Activated CD8-positive, alpha-beta T cell treated with anti-CD3 and anti-CD28 coated beads for 36 hours (primary cell): ENCODE measurements at places on chromosomes 4 and X.

GRCh38 chrX:154025230-154025629, 5.5 kb upstream of the IRAK1 start:
- DNase-seq, result no peak

DNA sequence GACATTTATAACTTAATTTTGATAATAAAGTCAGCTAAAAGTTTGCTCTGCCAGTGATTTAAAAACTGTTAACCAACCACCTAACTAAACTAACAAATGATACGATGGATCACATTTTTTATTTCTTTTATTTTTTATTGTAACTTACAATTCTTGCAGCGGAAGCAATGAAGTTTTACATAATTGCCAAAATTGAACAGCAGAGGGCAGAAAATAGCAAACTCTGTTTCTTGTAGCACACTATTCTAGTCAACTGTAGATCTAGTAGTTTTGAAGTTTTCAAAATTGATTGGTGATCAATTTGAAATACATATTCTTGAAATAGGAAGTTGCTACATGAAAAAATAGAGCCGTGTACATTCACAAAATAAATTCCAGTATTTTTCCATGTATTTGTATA, 2.8 kb upstream of the GRIA2 start:
- DNase-seq, result no peak

- DNase-seq, result no peak
Observed at GRCh38 chrX:19535476-19535875, 20.2 kb upstream of the MAP3K15 start.

DNA sequence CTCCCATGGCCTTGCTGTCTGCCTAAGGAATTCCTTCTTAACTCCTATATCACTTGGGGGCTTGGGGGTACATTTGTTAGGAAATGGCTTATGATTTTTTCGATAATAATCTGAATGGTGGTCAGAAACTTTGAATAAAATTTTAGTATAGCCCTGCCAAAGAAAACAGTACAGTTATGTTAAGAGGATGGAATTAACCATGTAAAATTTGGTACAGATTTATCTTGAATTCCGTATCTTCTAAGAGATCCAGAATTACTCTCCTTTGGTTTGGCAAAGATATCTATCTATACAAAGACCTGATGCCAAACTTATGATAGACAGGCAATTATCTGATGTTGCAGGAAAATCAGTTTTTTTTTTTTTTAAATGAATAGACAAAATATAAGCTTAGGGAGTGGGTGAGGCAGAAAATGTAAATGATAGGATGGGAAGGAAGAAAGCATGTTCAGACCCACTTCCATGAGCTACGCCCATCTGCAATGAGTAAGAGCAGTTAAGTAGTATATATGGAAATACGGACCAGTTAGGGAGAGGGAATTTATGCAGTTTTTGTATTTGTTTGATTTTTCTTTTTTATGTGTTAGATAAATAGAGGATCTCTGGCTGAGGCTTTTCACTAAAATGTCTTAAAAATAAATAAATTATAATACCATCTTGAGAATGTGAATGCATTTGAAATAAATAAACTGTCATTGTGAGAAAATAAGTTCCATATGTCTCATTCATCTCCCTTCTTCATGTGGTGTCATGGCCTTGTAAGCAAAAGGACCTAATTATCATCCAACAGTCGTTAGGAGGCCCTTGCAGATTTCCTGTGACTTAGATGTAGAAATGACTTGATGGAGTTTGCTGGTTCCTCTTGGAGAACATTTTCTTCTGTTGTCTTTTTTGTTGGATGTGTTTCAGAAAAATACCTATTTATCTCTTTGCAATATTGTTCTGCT, 389.6 kb downstream of the ARHGAP24 start:
- DNase-seq, result no peak

DNA sequence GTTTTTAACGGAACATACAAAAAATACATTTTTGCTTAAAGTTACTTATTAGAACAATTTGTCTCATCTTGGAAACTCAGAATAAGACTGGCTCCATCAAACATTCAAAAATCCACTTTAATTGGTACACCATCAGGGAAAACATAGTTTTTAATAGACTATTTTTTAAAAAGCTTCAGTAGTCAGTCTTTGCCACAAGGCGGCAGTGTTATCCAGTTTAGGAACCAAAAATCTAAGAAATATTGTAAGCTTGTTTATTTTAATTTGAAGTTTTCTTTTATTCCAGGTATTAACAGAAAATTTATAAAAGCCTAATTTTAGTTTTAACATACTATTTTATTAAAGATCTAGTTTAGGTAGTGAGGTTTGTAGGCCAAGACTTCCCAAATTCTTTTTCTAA, 107.7 kb downstream of the APOOL start:
- peak; percentile 7 for DNase-seq

- DNase-seq, result no peak
Observed at GRCh38 chrX:39442332-39442731, 641.1 kb downstream of the MID1IP1 start.

- DNase-seq, result no peak
Observed at GRCh38 chr4:81574991-81575390, 103.3 kb upstream of the RASGEF1B start.
